CD4-positive, alpha-beta T cell treated with Interleukin-1 beta for 1 hour (primary cell): ENCODE measurements at places on chromosomes 6 and 20.
A peak's percentile ranks its signal among the peaks of the same experiment; 100 is the strongest.

DNA sequence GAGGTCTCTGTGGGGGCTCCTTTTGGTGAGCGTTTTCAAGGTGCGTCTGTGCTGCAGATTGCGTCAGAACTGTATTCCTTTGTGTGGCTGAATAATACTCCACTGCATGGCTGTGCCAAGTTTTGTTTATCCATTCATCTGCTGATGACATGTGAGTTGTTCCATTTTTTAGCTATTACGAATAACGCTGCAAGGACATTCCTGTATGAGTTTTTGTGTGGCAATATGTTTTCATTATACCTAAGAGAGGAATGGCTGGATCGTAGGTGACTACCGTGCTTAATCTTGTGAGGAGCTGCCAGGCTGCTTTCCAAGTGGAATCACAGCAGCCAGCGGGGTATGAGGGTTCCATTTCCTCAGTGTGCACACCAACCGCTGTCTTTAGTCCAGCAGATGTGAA, 1.1 kb upstream of the DACT2 start:
- no peak for DNase-seq

- no peak for DNase-seq
Observed at GRCh38 chr20:18926965-18927364, 113.4 kb downstream of the SCP2D1 start.

DNA sequence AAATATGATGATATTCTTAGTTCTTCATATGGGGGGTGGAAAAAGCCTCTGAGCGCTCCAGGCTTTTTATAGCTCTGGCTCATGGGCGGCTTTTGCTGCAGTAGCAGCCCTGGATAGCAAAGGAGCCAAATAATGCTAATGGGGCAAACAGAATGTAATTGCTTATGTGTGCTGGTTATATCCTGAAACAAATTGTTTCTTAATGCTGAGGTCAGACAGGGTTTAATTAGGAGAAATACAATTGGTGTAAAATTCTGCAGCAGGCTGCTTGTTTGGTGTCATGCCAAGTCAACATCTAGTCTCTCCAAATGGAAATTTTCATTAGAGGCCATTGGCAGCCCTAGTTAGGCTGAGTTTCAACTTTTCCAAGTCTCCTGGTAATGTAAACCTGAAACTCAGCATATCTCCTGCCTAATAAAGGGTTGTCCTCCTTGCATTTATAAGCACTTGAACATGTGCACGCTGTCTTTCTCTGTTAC, 530.1 kb upstream of the NOX3 start:
- DNase-seq, result no peak

DNA sequence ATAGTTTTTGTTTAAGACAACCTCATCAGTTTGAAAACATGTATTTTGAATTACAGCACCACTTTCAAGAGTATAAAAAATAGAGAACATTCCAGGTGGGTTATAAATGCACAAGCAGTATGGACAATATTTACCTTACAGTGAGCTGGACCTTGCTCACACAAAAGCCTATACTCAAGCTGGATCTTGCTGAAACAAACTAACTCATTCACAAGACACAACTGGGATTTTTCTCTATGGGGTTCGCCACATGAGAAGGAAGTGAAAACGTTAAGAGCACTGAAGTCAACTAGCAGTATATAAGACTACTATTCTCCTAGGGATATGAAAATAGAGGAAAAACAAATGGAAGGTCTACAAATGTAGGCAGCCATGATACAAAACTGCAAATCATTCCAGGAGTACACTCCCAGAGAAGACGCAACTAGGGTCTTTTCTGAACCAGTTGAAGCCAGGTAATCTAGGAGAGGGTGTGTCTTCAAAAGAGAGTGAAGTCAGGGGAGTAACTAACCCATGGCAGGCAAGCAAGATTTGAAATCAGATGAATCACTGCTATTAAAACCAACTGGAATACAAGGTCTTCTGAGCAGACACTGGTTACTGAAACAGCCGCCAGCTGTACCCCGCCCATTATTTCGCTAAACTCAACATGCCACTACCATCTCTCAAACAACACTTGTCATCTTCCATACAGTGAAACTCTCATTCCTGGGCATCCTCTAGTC, 26.5 kb downstream of the STAU1 start:
- no peak for DNase-seq

GRCh38 chr6:10511477-10511876, 9.7 kb upstream of the GCNT2 start:
- no peak for DNase-seq

- DNase-seq, result no peak
Observed at GRCh38 chr20:23773127-23773526, 22.4 kb upstream of the CST1 start.

GRCh38 chr6:135577059-135577538, 79.6 kb upstream of the AHI1 start:
- DNase-seq, result no peak

DNA sequence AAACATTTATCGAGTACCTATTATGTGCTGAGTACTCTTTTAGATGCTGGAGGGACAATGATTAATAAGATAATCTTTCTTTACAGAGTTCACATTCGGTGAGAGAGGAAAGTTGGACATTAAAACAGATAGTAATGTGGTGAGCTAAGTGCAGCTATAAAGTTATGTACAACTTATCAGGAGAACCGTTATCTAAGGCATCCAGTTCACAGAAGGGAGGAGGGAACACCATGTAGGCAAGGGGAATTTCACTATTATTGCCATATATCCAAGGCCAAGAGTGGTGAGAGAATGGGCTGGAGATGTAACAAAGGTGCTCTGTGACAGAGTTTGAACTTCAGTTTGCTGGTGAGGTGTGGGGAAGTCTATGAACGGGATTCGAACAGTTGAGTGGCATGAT, 105.8 kb downstream of the CARMIL1 start:
- DNase-seq, result no peak

- no peak for DNase-seq
Observed at GRCh38 chr6:7887278-7887991, 23.2 kb downstream of the TXNDC5 start.

GRCh38 chr6:164022632-164023031, 608.1 kb downstream of the QKI start:
- DNase-seq, result no peak

DNA sequence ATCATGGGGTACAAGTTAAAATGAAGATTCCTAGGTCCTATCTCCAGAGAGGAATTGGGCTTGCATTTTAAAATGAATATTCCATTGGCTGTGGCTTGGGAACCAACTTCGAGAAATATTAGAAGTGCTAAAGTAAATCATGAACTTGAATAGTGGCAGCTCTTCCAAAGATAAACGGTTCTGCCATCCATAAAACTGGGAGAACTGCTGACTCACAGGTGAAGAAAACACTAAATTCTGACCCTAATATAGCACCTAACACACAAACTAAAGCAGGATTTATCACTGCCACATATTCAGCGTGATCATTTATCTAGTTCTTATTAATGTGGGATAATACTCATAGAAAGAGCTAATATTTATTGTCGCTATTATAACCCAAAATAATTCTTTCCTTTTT, 508.1 kb upstream of the ID4 start:
- no peak for DNase-seq

GRCh38 chr20:52419205-52419604, 227.6 kb upstream of the ZFP64 start:
- no peak for DNase-seq

GRCh38 chr6:19697744-19698290, 139.4 kb upstream of the ID4 start:
- no peak for DNase-seq

DNA sequence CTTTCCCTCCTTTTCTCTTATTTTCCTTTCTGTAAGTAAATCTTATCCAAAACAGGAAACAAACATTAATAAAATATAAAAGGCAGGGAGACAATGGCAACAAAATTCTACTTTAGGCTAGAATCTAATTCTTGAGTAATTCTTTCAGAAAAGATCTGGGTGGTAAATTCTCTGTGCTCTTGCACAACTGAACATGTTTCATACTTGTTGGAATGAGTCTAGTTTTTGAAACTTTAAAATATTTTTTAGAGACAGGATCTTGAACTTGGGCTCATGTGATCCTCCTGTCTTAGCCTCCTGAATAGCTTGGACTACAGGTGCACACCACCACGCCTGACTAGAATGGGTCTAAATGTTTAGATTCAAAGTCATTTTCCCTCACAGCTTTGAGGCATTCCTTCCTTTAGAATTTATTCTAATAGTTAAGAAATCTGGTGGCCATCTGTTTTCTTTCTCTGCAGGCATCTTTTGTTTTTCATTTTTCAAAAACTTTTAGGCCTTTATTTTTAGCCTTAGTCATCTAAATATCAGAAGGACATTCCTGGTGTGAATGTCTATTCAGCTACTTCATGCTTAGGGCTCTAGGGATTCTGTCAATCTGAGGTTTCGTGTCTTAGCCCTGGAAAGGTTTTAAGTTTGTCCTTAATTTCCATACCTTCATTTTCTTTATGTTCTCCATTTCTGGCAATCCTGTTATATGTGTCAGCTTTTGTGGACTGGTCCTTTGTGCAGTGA, 76.5 kb downstream of the CDKAL1 start:
- DNase-seq, result no peak

DNA sequence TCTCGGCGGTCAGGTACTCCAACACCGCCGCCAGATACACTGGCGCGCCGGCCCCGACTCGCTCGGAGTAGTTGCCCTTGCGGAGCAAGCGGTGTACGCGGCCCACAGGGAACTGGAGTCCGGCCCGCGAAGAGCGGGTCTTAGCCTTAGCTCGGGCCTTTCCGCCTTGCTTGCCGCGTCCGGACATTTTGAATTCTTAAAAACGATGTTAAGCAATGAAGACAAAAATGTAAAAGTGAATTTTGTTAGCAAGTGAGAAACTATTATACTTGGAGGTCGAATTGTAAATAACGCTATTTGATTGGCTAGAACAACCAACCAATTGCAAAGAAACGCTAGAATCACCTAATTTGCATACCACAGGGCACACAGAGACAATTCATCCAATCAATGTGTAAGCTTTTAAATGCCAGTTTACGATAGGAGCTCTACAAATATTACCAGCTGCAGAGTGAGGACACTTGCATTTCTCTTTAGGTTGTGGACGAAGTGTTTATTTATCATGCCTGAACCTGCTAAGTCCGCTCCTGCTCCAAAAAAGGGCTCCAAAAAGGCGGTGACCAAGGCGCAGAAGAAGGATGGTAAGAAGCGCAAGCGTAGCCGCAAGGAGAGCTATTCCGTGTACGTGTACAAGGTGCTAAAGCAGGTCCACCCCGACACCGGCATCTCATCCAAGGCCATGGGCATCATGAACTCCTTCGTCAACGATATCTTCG, 112.0 kb downstream of the HFE start:
- peak; percentile 94 for DNase-seq
